ENCODE measurements at places on chromosomes 7 and 10. TPM values are rescaled to one million over a fixed set of nuclear protein-coding genes. Genes with fewer than 3 reads are reported as not detected.

DNA sequence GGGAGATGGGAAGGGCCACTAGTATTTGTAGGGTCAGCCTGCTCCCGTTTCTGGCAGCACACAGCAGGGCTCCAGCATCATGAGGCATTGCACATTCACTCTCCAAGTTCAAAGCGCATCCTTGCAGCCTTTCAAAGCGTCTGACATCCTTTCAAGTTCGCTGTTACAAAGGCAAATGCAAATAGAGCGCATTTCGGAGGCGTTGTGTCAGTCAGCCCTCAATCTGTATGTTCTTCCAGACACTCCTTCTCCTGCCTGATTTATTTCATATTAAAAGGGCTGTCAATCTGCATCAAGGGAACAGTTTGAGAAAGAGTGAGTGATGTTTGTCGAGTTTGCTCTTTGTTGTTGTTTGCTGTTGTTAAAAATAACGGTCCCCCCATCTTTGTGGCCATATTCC lies 188.5 kb downstream of the SNX10 start:
- no peak for DNase-seq

CPED1 gene
- 27.6 TPM for total RNA-seq

DNA sequence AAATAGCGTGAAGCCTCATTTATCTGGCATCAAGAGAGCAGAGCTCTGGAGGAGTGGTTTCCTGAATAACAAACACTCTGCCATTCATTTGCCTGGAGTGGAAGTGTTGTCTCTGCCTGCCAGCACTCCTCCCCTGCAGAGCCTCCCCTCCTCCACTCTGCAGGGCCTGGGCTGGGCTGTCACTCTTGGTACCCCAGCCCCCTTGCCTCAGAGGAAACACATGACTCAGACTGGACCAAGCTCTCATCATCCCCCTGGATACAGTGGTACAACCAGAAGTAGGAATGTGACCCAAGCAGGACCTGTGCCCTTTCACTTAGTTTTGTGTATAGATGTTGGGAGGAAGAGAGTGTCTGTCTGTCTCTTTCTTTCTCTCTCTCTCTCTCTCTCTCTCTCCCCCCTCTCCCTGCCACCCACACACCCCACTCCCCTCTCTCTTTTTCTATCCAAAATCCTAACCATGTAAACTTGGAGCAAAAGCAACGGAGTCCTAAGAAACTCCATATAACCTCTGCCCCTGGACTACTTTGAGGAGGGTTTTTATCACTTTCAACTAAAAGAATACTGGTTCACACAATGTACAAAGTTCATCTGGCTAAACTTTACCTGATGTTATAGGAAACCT lies 43.9 kb downstream of the DOCK4 start:
- no peak for DNase-seq

GRCh38 chr10:114604357-114605130 lies 53.5 kb downstream of the ABLIM1 start:
- no peak for DNase-seq

GRCh38 chr10:63757067-63757466 lies 235.9 kb downstream of the REEP3 start:
- DNase-seq, result no peak

MINDY4 gene
- total RNA-seq, result 19.9 TPM

DNA sequence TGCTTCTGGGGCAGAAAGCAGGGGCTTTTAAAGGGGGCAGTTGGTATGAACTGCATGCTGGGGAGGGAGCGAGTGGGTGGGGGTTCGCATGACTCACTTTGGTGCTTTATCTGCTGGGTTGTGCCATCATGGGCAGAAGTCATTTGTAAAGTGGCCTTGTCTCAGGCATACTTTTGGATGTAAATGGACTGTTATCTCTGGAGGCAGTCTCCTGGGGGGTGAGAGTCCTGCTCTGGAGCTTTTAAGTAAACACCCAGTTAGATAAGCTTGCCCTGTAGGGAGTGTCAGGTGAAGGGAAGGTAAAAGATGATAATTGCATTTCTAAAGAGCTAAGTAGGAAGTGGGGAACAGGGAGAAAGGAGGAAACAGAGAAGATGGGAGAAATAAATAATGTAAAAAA lies 1.6 kb upstream of the GSTO1 start:
- DNase-seq, result no peak

All from tibial nerve (tissue), 4 donors.